ENCODE measurements at places on chromosomes 7 and 10.

- no peak for DNase-seq
These were observed 21.4 kb upstream of the SCIN start for GRCh38 chr7:12549106-12549505.

DNA sequence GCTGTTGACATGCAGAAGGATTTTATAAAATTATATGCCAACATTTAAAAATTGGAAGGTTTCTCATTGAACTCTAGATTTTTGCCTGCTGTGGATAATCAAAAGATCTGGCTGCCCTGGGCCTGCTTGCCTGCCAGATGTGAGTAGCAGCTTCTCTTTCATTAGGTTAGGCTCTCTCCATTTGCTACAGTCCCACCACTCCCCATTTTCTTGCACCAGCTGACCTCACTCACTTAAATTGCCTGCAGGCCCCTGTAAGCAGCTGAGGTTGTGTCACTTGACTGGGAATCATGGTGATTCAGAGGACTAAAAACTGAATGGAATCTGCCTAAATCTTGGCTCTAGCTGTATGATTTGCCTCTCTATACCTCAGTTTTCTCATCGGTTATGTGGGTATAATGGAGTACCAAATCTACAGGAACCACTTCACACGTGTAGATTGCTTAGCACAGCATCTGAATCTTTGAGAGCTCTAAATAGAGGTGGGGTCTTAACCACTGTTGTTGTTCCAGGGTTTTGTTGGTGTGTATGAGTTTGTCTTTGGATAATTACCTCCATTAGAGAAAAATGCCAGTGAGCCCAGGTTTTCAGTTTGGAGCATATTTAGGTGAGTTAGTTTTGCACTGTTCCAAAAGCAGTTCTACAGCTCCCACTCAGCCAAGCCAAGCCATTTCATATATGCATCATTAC, 18.6 kb upstream of the RAPGEF5 start:
- DNase-seq, result no peak

DNA sequence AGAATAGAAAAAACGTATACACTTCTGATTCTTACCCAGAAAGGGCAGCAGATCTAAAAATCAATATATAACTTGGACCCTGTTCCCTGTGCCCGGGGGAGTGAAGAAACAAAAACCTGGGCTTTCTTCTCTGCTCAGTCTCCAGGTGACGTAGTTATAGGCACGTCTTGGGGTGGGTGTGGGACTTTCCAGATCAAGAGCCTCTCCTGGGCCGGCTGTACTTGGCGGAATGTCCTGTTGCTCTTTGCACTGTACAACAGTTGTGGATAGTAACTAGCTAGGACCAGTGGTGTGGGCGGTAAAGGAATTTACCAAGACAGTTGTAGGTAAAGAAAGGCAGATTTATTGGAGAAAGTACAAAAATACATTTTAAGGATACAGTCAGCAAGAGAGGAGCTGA, 40.4 kb upstream of the STEAP4 start:
- DNase-seq, result no peak

DNA sequence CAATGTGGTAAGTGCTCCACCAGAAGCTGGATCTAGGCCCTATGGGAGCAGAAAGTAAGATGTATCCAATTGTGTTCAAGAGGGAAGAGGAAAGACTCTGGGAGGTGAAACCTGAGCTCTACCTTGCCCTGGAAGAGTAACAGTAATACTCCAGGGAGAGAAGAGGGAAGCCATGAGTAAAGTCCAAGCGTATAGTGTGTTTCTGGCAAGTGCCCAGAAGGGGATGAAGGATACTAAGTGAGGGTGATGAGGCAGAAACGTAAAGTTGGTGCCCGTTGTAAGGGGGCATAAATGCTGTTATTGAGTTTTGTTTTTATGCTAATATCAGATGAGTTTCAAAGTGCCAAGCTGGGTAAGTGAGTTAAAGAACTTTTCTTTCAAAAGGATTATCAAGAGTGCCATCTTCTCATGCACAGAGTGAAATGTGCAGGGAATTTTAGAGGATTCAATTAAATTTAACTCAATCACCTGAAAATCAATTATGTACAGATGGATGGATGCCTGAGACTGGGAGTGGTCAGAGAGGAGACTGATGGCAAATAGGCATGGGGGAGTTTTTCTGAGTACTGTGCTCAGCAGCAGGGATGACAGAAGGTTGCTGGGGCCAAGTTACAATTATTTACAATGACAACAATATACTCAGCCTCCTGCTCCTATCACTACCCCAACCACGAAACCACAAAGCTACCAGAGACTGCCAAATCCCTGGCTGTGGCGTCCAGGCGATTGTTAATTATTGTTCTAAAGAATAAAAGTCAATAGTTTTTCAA, 123.3 kb upstream of the LAMB4 start:
- DNase-seq, result no peak

- no peak for DNase-seq
These were observed 50.3 kb upstream of the ST8SIA6 start for GRCh38 chr10:17504547-17505245.

- no peak for DNase-seq
These were observed 382.5 kb upstream of the KIAA1217 start for GRCh38 chr10:23826421-23826820.

DNA sequence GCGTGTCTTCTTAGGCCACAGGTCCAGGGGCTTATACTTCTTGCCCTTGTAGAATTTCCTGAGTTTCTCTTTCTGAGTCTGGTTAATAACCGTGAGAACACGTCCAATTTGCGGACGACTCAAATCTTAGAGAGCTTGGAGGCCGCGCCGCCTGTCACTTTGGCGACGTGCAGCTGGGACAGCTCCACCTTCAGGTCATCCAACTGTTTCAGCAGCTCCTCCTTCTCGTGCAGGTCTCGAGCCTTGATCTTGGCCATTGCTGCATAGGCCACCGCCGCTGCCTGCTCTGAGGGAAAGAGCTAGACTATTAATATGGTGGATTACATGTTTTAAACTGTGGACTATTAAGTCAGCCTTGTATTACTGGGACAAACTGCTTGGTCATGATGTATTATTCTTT, 26.9 kb downstream of the EVX1 start:
- DNase-seq, result no peak

GRCh38 chr10:102117391-102118159, 2.6 kb downstream of the LDB1 start:
- peak; percentile 56 for DNase-seq

DNA sequence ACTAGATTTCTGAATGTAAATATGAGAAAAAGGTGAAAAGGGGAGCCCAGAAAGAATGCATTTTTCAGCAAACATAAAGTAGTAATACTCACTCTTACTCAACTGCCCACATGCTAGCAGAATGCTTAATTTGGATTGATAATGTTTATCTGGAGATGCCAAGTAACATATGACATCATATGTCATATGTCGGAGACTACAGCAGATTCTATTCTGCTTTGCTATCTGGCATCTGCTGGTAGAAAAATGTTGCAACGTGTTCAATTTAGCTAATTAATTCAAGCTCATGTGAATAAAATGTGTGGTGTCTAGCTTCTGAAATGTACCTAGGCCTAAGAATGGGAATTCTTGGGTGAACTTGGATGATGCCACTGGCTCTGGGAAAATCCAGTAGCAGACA, 4.5 kb downstream of the BBIP1 start:
- no peak for DNase-seq

- DNase-seq, result no peak
These were observed 232.2 kb downstream of the CRPPA start for GRCh38 chr7:16189026-16189715.

GRCh38 chr7:69177941-69178494, 420.3 kb upstream of the AUTS2 start:
- no peak for DNase-seq

- DNase-seq, result no peak
These were observed 14.6 kb downstream of the PALS2 start for GRCh38 chr7:24587853-24588252.

GRCh38 chr7:103772171-103772773, 217.2 kb downstream of the RELN start:
- no peak for DNase-seq

DNA sequence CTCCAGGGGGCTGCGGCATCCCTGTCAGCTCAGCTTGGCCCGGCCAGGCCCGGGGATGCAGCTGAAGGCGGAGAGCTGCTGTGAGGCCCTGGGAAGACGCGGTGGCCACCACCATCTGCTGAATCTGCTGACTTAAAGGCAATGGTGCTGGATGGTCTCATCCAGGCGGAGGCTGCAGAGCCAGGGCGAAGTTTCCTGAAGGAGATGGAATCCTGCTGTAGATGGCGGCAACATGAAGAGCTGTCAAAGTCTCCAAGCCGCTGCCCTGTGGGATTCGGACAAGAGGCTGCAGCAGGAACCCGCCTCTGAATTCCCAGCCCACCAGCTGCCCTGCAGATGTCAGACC, 200.1 kb downstream of the PTPRN2 start:
- DNase-seq, result no peak

DNA sequence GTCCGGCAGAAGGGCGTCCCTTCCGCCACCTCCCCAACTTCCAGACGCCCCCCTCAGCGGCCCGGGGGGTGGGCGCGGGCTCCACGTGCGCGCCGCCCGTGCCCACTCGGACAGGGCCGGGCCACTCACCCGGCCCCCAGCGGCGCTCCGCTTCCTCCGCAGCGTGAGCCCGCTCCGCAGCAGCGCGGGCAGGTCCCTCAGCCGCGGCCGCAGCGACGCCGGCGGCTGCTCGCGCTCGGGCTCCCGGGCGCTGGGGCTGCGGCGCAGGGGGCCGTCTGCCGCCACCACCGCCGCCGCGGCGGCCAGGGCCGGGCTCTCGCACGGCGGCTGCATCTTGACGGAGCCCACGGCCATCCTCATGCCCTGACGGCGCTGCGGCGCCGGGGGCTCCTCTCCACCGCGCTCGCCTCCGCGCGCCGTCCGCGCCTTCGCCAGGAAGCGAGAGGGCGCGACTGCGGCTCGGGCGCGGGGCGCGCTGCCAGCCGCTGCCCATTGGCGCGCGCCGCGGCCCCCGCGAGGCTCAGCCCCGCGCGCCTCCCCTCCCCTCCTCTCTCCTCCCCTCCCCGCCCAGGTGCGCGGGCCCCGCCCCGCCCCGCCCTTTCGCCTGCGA, at the start of gene RAPGEF5:
Gene RAPGEF5 (minus strand): TSS at position 454 of the 610 bp plus-strand sequence. CDS start 94 bp downstream, at position 360.
- DNase-seq, result no peak

DNA sequence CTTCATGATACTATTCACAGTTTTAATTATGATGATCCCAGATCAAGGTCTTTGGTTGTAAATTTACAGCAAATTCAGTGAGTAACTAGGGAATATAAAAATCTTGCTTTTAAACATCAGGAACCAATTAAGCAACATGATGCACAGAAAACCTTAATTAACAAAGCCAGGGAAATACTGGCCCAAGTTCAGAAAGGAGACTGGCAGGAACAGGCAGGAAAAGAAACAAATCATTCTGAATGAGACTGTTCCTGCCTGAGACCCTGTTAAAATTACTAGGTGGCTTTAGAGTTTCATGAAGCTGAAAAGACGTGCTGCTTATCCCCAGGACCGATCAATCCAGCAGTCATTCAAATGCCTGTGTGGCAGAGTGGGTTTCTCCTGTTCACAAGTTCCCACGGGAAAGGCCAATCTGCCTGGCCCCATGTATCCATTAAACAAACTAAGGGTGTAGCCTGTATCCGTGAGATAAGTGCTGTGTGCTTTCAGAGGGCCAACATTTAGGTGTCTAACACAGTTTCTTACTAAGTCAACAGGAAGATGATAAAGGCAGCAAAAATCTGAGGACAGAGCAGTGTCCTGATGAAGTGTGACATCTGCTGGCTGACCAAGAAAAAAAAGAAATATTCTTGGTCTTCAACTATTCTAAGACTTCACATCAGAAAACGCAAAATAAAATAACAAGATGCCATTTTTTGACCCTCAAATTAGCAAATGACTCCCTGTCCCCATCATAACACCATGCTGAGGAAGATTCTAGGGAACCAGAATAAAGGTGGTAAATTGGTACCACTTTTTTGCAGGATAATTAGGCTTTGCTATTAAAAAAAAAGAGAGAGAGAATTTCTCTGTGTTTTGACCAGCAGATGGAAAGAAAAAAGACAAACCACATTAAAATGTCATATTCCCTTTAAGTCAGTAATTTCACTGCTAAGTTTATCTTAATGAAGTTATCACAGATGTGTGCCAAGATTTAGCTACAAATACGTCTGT, 34.2 kb downstream of the PUS7 start:
- no peak for DNase-seq

- no peak for DNase-seq
These were observed 34.2 kb downstream of the TFPI2 start for GRCh38 chr7:93856323-93856722.

- DNase-seq, result no peak
These were observed 26.7 kb upstream of the LYZL2 start for GRCh38 chr10:30656233-30656632.

- DNase-seq, result no peak
These were observed 3.9 kb upstream of the CUEDC2 start for GRCh38 chr10:102436312-102436711.

DNA sequence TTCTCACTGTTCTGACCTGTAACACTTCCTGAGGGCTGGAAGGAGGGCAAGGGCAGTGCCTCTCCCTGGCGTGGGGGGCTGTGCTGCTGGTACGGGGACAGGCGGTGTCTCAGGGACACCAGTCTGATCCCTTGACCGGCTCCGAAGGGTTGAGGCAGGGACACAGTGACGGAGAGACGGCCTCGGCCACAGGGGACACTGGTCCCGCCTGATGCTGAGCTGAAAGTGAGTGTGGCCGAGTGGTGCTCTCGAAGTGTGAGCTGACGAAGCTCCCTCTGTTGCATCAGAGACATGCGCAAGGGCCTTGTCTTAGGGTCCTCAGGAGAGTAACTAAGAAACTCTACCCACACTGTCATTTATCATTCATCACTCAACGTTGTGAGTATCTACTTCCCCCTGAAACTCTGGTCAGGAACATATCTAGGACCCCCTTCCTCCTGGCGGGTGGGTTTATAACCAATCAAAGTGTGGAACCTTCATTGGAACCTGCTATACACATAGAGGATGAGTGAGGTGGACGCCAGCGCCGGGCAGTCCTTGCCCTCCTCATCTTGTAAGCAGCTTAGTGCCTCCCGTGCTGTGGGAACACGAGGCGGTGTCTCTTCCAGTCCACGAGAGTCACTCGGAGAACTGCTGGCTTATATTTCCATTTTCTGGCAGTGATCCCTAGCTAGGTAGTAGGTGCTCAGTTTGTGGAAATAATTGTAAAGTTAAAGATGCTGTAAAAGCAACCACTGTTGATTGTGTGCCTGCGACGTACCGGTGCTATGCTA, 283.1 kb downstream of the DNAJB6 start:
- no peak for DNase-seq

DNA sequence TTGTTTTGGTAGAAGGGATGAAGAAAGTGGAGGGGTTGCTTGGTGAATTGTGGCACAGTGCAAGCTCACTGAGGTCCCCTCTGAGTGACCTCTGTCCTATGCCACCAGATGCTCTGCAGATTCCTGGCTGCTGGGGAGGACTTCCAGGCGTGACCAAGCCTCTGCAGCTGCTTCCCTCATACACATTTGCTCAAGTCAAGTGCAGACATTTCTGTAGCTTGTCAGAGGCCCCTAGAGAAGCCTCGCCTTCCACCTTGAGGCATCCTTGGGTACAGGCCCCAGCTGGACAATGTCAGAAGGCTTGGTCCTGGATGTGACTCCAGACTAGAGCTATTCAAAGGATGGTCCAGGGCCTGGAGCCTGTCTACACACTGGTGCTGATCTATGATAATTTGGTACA, 464.2 kb downstream of the PLXNA4 start:
- no peak for DNase-seq

GRCh38 chr10:3312403-3312940, 139.9 kb upstream of the PITRM1 start:
- no peak for DNase-seq
